Thyroid gland (tissue), 4 donors: ENCODE measurements at places on chromosomes 5 and 9. TPM values are rescaled to one million over a fixed set of nuclear protein-coding genes. Genes with fewer than 3 reads are reported as not detected.

FANCC gene
- total RNA-seq: 15.0 TPM

DDX4 gene
- total RNA-seq: 0.27 TPM

ERAP2 gene
- total RNA-seq: 15.2 TPM

PCDHB16 gene
- total RNA-seq: 4.4 TPM

IRX1 gene
- 0.78 TPM for total RNA-seq

GNA14 gene
- 26.3 TPM for total RNA-seq

PTGES2 gene
- 94.1 TPM for total RNA-seq

ADAMTS12 gene
- 2.2 TPM for total RNA-seq

IFNA1 gene
- total RNA-seq: not detected

GPSM1 gene
- total RNA-seq: 18.1 TPM

PDGFRB gene
- total RNA-seq: 68.2 TPM

ENHO gene
- total RNA-seq: not detected

DNAJC25 gene
- total RNA-seq: 6.0 TPM

NDST1 gene
- total RNA-seq: 84.9 TPM

OTULINL gene
- total RNA-seq: 10.5 TPM

GPX3 gene
- 2,730 TPM for total RNA-seq

CETN3 gene
- 17.3 TPM for total RNA-seq

IQGAP2 gene
- 55.1 TPM for total RNA-seq

PPIC gene
- 28.3 TPM for total RNA-seq

OLFM1 gene
- total RNA-seq: 7.2 TPM

REEP2 gene
- total RNA-seq: not detected

SWI5 gene
- total RNA-seq: 49.0 TPM

PDE8B gene
- total RNA-seq: 264 TPM

C5orf63 gene
- 8.3 TPM for total RNA-seq

PCDHB15 gene
- 3.8 TPM for total RNA-seq

CCDC171 gene
- total RNA-seq: 7.5 TPM

GRHPR gene
- 153 TPM for total RNA-seq

MPDZ gene
- total RNA-seq: 41.3 TPM

DMRT2 gene
- total RNA-seq: not detected
